ENCODE measurements at places on chromosomes 6 and 20. TPM values are rescaled to one million over a fixed set of nuclear protein-coding genes. Genes with fewer than 3 reads are reported as not detected.

- peaks cover 9% of the 10 kb centered on the region for H3K36me3 ChIP-seq
- DNase-seq = no peak
- H3K4me1 ChIP-seq = peaks cover 10% of the 10 kb centered on the region
- no peak overlapping the region for H3K27ac ChIP-seq
- H3K4me3 ChIP-seq = no peak overlapping the region
Measured at GRCh38 chr6:149327638-149328037, 10.1 kb downstream of the TAB2 start.

DNA sequence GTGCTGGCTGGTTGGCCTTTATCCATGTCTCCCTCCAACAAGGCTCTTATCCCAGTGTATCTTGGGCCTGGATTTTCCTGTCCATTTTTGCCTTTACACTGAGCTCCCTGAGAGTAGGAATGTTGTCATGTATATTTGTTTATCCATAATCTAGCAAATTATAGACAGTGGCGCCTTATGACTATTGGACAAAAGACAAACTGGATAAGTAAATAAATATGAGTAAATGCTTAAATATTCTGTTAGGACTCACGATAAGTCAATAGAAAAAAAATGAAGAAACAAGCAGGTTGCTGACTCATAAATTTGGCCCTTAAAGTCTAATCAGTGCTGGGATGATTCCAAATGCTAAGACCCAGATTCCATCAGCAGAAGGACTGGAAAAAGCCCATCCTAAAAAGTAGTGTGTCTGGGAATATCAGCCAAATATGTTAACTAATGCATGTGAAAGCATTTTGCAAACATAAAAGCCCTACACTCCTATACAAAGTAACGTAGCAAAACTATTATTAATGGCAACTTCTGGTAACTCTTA is 55.0 kb upstream of the PCSK2 start:
- no peak for DNase-seq
- no peaks in the 10 kb centered on the region for H3K27me3 ChIP-seq
- H3K36me3 ChIP-seq = no peaks in the 10 kb centered on the region
- no peaks in the 10 kb centered on the region for H3K4me1 ChIP-seq
- H3K4me3 ChIP-seq = no peak overlapping the region

DNA sequence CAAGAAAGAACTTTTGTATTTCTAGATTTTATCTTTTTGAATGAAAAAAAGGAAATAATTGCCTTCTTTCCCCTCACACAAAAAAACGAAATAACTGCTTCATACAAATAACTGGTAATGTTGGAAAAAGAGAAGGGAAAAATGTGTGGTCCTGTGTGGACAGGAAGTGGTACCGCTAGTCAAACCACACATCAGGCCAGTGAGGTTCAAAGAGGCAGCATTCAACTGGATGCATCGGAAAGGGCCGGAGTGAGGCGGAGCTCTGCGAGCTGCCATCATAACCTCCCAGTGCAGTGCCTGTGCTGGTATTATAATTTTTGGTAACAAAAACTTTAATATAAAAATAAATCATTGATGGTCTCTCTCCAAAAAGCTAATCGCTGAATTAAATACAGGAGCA is 111.2 kb downstream of the IRF4 start:
- no peak overlapping the region for H3K4me3 ChIP-seq
- H3K4me1 ChIP-seq = peaks cover 36% of the 10 kb centered on the region
- peaks cover 4% of the 10 kb centered on the region for H3K36me3 ChIP-seq
- no peak for DNase-seq
- peak overlapping the region; percentile 71 for H3K27ac ChIP-seq

DNA sequence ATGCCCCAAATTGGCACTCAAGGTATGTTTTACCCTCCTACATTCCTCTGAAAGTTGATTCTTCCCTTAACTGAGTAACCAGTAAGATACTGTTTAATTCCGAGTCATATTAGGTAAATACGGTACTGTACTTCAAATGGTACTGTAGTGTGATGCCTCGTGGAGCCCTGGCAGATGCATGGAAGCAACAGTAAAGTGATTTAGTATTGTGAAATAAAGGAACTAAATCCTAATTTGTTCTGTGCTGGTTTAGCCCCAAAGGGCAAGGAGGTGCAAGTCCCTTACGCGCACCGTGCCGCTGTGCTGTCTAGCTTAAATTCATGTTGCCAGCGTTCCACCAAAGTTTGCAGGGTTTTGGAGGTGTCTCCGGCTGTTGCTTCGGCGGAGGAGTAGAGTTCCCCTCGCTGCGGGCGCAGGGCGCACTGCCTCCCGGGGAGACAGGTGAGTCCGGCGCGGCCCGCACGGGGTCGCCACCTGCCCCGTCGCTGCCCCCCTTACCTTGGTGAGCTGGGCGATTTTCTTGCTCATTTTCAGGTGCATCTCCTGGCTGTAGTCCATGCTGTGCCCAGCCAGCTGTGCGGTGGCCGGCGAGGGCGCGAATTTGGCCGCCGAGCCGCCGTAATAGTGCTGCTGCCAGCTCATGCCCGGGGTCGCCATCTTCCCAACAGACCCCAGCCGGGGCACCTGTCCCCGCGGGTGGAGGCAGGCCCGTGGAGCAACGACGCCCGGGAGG is 655 bp downstream of the FAM184A start:
- H3K4me3 ChIP-seq = peak overlapping the region; percentile 73
- peak overlapping the region; percentile 65 for H3K27ac ChIP-seq
- peak; percentile 72 for DNase-seq
- no peaks in the 10 kb centered on the region for H3K36me3 ChIP-seq
- no peaks in the 10 kb centered on the region for H3K27me3 ChIP-seq

GRCh38 chr6:122751326-122751725 is 28.2 kb upstream of the FABP7 start:
- H3K27me3 ChIP-seq = no peaks in the 10 kb centered on the region
- no peaks in the 10 kb centered on the region for H3K36me3 ChIP-seq
- no peak overlapping the region for H3K27ac ChIP-seq
- H3K4me3 ChIP-seq = no peak overlapping the region

DNA sequence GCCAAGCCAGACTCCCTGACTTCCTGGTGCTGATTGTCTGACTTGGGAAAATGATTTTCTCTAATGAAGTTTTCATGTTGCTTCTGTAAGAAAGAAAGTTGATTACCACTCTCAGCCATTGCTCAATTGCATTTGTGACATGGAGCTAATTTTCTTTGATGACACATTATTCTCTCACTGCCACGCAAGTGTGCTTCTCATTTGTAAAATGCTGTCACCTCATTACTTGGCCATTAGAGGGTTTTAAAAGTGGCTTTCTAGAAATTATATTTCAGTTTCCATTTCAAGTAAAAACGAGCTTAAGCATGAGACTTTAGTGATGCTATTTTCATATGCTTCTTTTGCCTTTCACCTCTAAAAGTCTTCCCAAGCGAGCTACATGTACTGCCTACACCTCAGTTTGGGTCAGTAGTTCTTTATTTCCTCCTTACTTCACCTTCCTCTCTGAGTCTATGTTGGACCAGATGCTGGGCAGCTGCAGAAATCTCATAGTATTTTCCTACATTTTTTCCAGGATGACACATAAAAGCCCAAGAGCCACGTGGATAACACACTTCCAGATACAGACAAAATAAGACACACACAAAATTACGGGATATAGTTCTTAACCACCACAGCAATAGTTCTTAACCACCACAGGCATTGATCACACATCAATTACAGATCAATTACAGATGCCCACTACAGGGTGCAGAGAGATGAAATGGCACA is 6.3 kb upstream of the FAM210B start:
- no peaks in the 10 kb centered on the region for H3K36me3 ChIP-seq
- no peak overlapping the region for H3K27ac ChIP-seq
- peaks cover 3% of the 10 kb centered on the region for H3K27me3 ChIP-seq
- no peaks in the 10 kb centered on the region for H3K4me1 ChIP-seq
- no peak overlapping the region for H3K4me3 ChIP-seq

GRCh38 chr6:139638179-139638941 is 263.9 kb upstream of the CITED2 start:
- H3K4me1 ChIP-seq = no peaks in the 10 kb centered on the region
- DNase-seq = no peak
- no peak overlapping the region for H3K27ac ChIP-seq
- no peak overlapping the region for H3K4me3 ChIP-seq
- no peaks in the 10 kb centered on the region for H3K36me3 ChIP-seq
- H3K27me3 ChIP-seq = no peaks in the 10 kb centered on the region

GRCh38 chr6:68651011-68651985 is 16.2 kb downstream of the ADGRB3 start:
- no peaks in the 10 kb centered on the region for H3K36me3 ChIP-seq
- H3K27me3 ChIP-seq = no peaks in the 10 kb centered on the region
- H3K4me3 ChIP-seq = no peak overlapping the region
- no peaks in the 10 kb centered on the region for H3K4me1 ChIP-seq
- no peak overlapping the region for H3K27ac ChIP-seq

- H3K4me1 ChIP-seq = no peaks in the 10 kb centered on the region
- no peak overlapping the region for H3K4me3 ChIP-seq
- H3K27me3 ChIP-seq = no peaks in the 10 kb centered on the region
- no peaks in the 10 kb centered on the region for H3K36me3 ChIP-seq
- no peak overlapping the region for H3K27ac ChIP-seq
- DNase-seq = no peak
Measured at GRCh38 chr20:51036827-51037531, 14.1 kb upstream of the KCNG1 start.

The SCRT2 gene
- total RNA-seq = not detected

The EIF6 gene
- 44.5 TPM for total RNA-seq

- no peak for DNase-seq
- H3K27ac ChIP-seq = no peak overlapping the region
- no peaks in the 10 kb centered on the region for H3K4me1 ChIP-seq
- H3K27me3 ChIP-seq = no peaks in the 10 kb centered on the region
- H3K36me3 ChIP-seq = no peaks in the 10 kb centered on the region
Measured at GRCh38 chr20:38127920-38128528, 37.0 kb downstream of the TGM2 start.

The ARMC2 gene
- 6.4 TPM for total RNA-seq

GRCh38 chr6:85195243-85195642 is 254.6 kb upstream of the NT5E start:
- H3K27ac ChIP-seq = no peak overlapping the region
- no peaks in the 10 kb centered on the region for H3K27me3 ChIP-seq
- H3K4me1 ChIP-seq = no peaks in the 10 kb centered on the region
- no peaks in the 10 kb centered on the region for H3K36me3 ChIP-seq
- no peak overlapping the region for H3K4me3 ChIP-seq
- DNase-seq = no peak

- DNase-seq = no peak
- H3K4me1 ChIP-seq = no peaks in the 10 kb centered on the region
- no peaks in the 10 kb centered on the region for H3K27me3 ChIP-seq
- no peak overlapping the region for H3K27ac ChIP-seq
- H3K4me3 ChIP-seq = no peak overlapping the region
Measured at GRCh38 chr6:162408826-162409535, 318.6 kb downstream of the PRKN start.

DNA sequence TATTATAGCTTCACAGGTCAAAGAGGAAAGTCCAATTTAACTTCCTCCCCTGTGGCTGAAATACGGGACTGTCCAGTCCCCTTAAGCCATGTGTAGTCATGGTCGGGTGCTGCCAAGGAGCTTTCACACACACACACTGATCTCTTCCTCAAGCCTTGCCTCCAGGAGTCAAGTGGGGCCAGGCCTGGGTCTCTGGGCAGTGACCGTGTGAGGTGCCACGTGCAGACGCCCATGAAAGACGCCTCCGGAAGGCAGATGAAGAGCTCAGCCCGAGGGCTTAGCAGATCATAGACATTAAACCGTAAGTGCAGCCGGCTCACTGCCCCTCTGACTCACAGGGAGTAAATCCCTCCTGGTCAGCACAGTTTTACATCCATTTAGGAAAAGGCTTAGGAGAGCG is 4.2 kb downstream of the GABRR2 start:
- H3K27me3 ChIP-seq = no peaks in the 10 kb centered on the region
- H3K27ac ChIP-seq = no peak overlapping the region
- no peak overlapping the region for H3K4me3 ChIP-seq
- H3K36me3 ChIP-seq = peaks cover 3% of the 10 kb centered on the region

The NOX3 gene
- total RNA-seq = not detected

GRCh38 chr6:106025655-106026054 is 60.5 kb upstream of the PRDM1 start:
- no peaks in the 10 kb centered on the region for H3K27me3 ChIP-seq
- DNase-seq = no peak

DNA sequence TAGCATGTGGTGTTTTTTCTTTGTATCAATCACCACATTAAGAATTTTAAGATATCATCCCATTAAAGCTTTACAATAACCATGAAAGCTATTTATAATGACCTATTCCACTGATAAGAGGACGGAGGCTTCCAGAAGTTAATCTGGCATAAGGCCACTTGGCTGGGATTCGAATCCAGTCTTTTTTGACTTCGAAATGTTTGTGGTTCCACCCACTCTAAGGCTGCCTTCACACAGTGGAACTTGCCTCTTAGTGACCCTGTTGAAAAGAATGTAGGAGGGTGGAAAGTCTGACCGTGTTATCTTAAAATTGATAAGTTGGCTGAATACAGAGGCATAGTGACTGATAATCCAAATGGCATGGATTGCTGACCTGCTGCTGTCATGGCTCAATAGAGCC is 959.7 kb downstream of the KIF16B start:
- H3K4me3 ChIP-seq = no peak overlapping the region
- H3K4me1 ChIP-seq = no peaks in the 10 kb centered on the region
- no peaks in the 10 kb centered on the region for H3K36me3 ChIP-seq
- no peaks in the 10 kb centered on the region for H3K27me3 ChIP-seq
- DNase-seq = no peak
- no peak overlapping the region for H3K27ac ChIP-seq

The MROH8 gene
- total RNA-seq = 2.5 TPM

The THBD gene
- 0.07 TPM for total RNA-seq

DNA sequence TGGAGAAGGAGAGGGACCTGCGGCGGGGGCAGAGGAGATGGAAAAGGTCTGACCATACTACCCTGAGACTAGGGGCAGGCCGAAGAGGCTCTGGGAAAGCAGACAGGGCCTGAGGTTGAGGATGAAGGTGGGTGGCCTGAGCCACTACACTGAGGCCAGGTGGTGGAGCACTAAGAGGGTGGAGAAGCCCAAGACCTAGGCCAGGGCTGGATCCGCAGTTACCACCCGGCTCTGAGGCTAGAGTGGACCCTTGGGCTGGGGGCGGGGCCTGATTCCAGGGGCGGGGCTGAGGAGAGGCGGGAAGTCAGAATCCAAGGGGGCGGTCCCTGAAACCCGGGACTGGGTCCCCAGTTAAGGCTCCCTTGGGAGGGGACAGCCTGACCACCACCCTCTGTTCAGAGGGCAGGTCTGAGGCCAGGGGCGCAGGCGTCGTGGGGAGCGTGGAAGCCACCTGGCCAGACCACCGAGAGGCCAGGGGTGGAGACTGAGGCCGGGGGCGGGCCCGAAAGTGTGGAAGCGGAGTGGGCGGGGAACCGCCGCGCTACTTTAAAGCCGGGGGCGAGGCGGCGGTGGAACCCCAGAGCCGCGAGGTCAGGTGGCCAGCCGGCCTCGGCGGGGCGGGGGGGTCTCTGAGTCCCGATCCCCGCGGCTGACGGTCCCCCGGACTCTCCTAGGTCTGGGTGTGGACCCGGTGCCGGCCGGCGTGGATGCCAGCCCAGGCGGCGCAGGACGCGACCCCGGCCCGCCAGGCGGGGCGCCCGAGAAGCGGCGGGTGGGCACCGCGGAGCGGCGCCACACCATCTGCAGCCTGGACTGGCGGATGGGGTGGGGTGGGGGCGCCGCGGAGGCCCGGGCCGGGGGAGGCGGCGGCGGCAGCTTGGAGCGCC is 8.3 kb downstream of the CCM2L start:
- H3K27ac ChIP-seq = no peak overlapping the region
- peak overlapping the region; percentile 46 for H3K4me3 ChIP-seq
- H3K27me3 ChIP-seq = peaks cover 10% of the 10 kb centered on the region
- H3K4me1 ChIP-seq = peaks cover 23% of the 10 kb centered on the region

Data from T-cell (primary cell).